ENCODE measurements at places on chromosomes 7 and 10. TPM values are rescaled to one million over a fixed set of nuclear protein-coding genes. Genes with fewer than 3 reads are reported as not detected.

GRCh38 chr7:84513061-84513460, 318.5 kb upstream of the SEMA3A start:
- no peak for DNase-seq

DNA sequence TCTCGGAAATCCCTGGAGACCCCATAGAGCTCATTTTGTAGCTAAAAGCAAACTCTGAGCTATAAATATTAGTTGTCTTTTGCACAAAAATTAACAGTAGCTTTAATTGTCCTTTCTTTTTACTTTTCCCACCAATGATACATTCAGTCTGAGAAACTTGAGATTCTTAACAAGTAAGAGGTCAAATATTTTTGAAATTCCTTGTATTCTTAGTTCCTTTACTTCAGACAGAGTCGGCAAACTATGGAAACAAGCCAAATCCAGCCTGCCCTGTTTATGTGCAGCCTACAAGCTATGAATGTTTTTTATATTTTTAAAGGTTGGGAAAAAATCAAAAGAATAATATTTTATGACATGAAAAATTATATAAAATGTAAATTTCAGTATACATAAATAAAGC, 146.6 kb downstream of the CTNNA3 start:
- DNase-seq, result no peak

DNA sequence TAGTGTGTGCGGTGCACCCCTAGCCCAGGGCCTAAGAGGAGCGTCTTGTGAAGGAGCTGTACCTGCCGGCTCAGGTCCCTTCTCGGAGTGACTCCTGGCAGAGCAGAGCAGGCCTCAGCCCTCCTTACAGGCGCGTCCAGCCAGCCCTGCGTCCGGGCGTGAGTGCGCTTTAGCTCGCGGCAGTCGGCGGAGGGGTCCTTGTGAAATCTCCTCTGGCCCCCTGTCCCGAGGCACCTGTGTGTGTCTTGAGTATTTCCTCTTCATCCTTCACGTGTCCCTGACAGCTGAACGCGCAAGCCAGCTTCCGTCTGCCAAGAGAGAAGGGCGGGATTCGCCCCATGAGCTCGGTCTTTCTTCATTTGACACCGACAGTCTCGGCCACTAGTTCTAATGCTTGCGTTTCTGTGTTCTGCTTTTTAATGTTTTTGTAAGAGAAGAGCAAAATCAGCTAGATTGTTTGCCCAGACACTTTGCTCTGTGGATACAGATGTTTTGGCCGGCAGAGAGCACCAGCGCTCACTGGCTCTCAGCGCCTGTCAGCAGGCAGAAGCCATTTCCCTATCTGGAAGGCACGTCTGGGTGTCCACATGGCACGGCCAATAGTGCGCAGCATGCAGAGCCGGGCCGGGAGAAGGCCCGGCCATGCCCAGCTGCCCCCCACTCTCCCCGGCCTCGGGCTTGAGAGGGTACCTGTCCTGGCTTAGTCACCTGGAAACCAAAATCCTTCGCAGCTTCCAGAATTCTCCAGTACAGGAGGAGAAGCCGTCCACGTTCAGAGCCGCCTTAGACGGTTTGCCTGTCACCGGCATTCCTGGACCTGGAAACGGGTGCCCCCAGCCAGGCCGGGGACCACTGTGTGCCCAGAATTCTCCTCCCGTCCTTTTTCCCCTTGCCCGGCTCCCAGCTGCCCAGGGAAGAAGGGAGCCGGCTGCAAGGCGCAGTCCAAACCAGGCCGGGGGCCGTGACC, 7.0 kb downstream of the GET4 start:
- DNase-seq, result no peak

DNA sequence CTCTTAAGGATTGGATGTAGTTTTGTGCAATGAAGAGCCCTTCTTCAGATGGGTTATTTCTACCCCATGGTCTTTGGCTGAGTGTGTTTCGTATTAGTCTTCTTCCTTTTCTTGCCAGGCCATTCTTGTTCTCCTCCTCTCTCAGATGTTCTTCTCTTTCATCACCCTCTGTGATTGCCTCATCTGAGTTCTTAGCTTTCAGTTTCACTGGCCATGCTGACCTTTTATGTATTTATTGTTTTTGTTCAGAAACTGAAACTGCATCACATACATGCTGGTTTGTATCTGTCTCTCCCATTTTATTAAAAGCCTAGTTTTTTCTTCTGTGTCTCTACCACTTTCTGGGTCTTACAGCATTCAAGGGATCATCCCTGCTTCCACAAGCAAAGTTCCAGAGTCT, 21.7 kb upstream of the PCGF5 start:
- no peak for DNase-seq

DNA sequence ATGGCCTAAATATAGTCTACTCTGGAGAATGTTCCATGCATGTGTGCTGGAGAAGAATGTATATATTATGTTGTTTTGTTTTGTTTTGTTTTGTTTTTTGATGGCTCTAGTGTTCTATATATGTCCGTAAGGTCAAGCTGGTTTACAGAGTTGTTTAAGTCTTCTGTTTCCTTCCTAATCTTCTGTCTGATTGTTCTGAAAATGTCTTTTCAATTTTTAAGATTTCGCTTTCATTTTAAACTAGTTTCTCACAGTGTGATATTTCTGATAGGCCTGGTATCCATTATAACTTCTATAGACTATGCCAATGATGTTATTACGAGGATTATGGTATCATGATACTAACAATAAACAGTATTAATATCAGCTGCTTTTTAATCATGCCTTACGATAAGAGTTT, 1126.3 kb upstream of the SORCS1 start:
- no peak for DNase-seq

- DNase-seq, result no peak
Measured at GRCh38 chr10:117260084-117260483, 19.2 kb downstream of the SLC18A2 start.

GRCh38 chr7:105480931-105481330, 41.1 kb downstream of the PUS7 start:
- no peak for DNase-seq

DNA sequence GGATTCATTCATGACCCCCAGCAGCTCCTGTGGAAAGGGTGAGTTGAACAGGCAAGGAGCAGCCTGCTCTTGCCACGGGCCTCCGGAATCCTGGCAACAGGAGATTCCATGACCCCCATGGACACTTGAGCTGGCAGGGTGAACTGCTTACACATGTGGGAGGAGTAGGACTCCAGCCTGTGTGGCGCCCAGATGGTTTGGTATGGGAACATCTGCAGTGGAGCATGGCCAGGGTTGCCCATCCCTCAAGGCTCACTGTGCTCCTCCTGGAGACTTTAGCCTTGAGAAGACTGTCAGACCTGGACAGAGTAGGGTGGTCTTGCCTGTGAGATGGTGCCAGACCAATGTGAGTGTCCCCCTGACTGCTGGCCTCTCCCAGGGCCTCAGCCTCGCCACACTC, 57.0 kb downstream of the HECTD2 start:
- no peak for DNase-seq

DNA sequence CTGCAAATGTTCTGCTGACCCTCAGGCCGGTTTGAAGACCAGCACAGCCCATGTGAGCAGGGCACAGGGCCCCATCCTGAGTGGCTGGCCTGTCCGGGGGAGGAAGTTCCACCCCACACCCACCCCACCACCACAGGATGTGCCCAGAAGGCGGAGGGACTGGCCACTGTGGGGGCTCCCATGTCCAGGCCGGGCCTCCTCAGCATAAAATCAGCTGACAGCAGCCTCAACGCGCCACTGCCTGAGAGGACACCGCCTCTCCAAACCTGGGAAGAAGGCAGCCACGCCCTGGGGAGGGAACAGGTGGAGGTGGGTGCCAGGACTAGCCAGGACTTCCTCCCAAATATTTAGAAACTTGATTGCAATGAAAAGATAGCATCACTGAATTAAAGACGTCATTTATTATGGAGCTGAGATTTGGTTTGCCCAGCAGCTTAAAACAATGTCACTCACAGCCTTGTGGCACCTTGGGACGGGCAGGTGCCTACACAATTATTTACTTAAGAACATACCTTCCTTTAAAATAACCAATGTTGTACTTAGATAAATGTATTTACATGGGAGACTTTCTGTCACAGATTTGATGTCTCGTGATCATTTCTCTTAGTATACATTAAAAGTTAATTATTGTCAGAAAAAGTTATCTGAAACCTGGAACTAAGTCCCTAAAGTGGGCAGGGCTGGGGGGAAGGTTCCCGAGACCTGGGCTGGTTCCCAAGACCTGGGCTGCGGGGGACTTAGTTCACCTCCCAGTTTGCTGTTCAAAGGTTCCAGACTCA, 27.3 kb upstream of the FAM20C start:
- no peak for DNase-seq

DNA sequence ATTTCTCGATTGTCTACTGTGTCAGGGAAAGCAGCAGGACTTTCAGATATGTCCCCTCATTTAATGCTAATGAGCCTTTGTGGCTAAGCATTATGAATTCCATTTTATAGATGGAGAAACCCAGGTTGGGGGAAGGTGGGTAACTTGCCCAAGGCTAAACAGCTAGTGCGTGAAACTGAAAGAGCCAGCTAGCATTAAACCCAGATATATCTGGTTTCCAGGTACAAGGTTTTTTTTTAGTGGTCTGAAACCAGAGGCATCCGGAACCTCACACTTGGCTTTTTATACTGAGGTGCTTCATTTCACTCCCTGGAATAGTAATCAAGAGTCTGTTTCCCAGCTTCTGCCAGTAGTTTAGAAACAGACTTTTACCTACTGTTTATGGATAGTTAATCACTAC, 694.8 kb downstream of the PHTF2 start:
- no peak for DNase-seq

- DNase-seq, result peak; percentile 65
Measured at GRCh38 chr10:5873515-5873995, 16.1 kb downstream of the ANKRD16 start.

DNA sequence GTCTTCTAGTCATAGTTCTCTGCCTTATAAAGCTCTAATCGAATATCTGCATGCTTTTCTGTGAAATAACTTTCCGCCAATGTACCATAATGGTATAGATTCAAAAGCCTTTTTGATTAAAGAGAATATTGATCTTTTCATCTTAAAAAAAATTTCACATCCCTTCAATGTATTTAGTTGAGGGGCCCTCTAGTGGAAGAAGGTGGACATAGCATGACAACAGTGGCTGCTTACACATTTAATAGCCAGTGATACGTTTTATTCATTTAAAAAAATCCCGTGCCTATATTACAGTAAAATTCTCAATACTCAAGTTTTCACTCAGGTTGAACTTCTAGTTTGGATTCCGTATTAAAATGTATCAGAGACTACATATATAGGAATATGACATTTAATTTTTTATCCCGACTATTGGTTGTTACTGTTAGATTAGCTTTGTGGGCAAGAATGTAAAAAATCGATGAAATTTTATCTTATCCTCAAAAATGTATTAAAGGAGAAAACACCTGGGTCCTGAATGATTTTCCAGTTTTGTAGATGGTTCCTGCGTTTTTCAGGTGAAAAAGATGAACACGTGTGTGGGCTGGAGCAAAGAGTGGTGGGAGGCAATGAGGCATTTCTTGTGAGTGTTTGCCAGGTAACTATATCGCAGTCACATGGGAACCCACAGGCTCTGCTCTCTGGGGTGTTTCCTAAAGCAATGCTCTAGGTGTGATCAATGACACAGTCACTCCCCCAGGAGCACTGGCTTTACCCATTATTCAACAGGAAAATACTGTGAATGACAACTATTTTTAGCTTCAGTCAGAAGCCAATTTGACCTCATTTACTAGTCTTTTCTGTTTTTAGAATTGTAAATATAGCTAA, 24.1 kb upstream of the PNLIP start:
- DNase-seq, result peak; percentile 47

GRCh38 chr7:105623378-105623777, 42.1 kb upstream of the EFCAB10 start:
- DNase-seq, result no peak

DNA sequence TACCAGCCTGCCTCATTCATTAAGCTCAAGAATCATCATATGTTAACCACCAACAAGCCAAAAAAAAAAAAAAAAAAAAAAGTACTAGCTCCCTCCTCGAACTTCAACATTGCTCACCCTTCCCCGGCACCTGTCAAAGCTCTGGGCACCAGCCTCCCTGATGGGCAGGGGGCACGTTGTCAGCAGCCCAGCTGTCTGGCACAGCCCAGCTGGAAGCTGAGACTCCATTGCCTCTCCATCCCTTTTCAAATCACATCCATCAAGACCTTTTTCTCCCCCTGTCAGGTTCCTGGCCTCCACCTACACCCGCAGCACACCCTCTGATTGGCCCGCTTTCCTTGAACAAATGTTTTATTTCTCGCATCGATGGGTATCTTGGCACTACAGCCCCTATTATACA, 913.3 kb upstream of the AUTS2 start:
- DNase-seq, result no peak

- no peak for DNase-seq
Measured at GRCh38 chr10:113681533-113682470, 2.1 kb downstream of the CASP7 start.

GRCh38 chr7:14309432-14309831, 320.0 kb upstream of the ETV1 start:
- no peak for DNase-seq

- no peak for DNase-seq
Measured at GRCh38 chr7:31437250-31437865, 76.5 kb upstream of the ITPRID1 start.

- no peak for DNase-seq
Measured at GRCh38 chr7:94012746-94013145, 8.6 kb upstream of the BET1 start.

DNA sequence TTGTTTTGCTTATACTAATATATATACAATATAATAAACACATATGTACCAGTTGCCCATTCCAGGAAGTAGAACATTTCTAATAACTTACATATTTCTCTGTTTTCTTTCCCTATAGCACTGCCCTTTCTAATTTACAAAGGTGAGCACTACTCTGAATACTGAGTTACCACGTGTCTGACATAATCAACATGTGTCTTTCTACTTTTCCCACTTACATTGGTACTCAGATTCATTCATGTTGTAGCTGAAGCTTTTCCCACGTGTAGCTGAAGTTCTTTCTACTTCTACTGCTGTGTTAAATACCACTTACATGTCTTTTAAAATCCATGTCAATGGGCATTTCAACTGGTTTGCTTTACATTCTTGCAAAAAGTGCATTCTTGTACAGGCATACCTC, 317.3 kb downstream of the DGKB start:
- DNase-seq, result no peak

DNA sequence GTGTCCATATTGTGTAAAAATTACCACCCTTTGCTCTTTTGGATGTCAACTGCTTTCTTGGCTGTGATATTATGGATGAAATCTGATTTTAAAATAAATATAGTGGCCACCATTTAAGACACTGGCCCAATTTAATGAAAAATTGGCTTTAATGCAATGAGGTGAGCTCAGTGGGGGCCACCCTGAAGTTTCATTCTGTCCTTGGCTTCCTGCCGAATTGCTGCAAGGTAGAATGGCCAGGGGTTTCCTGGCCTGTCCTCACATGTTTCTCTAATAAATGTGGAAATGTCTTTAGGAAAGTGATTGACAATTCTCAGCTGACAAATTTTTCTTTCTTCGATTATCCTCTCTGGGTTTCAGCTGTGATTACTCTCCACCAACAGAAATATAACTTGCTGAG, 36.0 kb downstream of the DYNC1I1 start:
- no peak for DNase-seq

GRCh38 chr7:42069590-42069989, 167.4 kb downstream of the GLI3 start:
- no peak for DNase-seq

GRCh38 chr7:150515248-150516147, 826 bp downstream of the GIMAP7 start:
- no peak for DNase-seq

Gene FKBP6
- total RNA-seq, result not detected

Gene RGR
- total RNA-seq, result 0.23 TPM

Gene MINPP1
- total RNA-seq, result 23.9 TPM

Gene MSMB
- not detected for total RNA-seq

Gene SEPTIN7
- total RNA-seq, result 223 TPM

Gene MMP21
- not detected for total RNA-seq

Gene AKR1C2
- total RNA-seq, result 3.8 TPM

Gene CREM
- 29.6 TPM for total RNA-seq

Gene GIMAP8
- total RNA-seq, result not detected

Gene SLC26A4
- total RNA-seq, result 0.12 TPM

All from neural crest cell (in vitro differentiated cells).